HAP-1 (cell line): ENCODE measurements at places on chromosomes 2 and 18.

- DNase-seq, result no peak
Observed at GRCh38 chr2:141899740-141900139, 231.1 kb downstream of the LRP1B start.

DNA sequence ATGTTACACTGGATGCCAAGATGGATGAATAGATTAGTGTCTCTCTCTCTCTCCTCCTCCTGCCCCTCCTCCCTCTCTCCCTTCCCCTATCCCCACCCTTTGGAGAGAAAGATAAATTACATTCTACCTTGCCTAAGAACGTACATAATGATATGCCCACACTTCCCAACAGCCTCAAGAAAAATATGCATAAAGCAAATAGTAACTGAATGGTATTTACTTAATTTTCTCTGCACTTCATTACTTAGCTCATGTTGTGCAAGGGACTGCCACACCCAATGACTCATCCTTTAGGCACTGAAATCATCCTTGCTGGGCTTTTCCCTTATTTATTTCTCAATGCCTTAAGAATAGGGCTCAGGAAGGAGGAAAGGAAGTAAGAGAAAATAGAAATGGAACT is 137.3 kb upstream of the PID1 start:
- DNase-seq, result no peak

- no peak for DNase-seq
Observed at GRCh38 chr2:127024769-127025358, 82.1 kb downstream of the BIN1 start.

- no peak for DNase-seq
Observed at GRCh38 chr2:60104514-60105505, 448.6 kb downstream of the BCL11A start.

GRCh38 chr2:143906850-143907249 is 613.1 kb downstream of the ZEB2 start:
- DNase-seq, result no peak

DNA sequence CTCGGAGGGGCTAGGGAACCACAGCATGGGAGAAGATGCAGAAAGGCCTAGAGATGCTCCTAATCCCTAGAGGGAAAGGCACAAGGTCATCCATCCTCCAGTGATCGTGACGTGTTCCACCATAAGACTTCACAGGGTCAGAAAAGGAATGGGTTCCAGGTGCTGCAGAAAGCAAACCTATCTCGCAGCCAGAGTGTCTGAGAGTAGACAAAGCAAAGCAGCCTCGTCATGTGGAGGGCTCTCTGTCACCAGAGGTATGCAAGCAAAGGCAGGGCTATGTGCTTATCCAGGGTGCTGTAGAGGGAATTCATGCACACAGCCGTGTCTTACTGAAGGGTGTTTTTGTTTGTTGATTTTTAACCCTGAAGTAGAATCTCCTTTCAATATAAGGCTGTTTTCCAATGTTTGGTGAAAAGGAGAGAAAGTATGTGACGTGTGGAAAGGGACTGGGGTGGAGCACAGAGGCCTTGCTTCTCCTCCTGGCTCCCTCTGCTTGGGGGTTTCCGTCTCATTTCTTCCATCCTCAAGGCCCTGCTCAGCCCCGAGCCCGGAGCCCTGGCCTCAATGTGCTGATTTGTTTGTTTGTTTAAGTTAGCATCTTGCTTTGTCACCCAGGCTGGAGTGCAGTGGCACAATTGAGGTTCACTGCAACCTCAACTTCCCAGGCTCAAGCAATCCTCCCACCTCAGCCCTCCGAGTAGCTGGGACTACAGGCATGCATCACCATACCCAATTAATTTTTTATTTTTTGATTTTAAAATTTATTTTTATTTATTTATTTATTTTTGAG is 3.0 kb downstream of the GPR55 start:
- DNase-seq, result no peak

DNA sequence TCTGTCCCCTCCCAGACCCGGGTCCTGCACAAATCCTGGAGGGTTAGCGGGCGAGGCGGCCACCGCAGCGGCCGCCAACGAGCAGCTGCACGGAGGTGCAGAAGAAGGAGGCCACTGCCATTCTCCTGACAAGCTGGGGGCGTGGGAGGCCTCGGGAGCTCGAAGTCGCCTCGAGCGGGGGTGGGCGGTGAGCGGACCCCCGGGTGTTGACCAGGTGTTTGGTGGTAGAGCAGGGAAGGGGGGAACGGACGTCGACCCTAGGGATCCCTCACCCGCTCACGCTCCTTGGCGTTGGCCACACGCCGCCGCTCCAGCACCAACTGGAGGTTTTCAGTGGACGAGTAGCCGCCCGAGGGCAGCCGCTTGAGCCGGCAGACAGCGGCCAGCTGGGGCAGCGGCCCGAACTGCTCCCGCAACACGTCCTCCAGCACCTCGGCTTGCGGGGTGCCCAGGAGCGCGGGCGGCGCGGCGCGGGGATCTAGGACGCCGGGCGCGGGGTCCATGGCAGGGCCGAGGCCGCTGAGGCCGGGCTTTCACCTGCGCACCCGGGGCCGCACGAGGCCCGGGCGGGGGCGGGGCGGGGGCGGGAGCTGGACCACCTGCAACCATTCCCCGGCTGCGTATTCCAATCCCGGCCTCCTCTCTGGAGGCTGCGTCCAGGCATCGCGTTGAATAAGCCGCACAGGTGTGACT is at the start of gene FIGLA:
FIGLA (minus strand) TSS at position 508 of the 693 bp plus-strand sequence; CDS start at position 503, 5 bp downstream.
- no peak for DNase-seq

- DNase-seq, result no peak
Observed at GRCh38 chr2:240467149-240467642, 31.7 kb downstream of the GPC1 start.

DNA sequence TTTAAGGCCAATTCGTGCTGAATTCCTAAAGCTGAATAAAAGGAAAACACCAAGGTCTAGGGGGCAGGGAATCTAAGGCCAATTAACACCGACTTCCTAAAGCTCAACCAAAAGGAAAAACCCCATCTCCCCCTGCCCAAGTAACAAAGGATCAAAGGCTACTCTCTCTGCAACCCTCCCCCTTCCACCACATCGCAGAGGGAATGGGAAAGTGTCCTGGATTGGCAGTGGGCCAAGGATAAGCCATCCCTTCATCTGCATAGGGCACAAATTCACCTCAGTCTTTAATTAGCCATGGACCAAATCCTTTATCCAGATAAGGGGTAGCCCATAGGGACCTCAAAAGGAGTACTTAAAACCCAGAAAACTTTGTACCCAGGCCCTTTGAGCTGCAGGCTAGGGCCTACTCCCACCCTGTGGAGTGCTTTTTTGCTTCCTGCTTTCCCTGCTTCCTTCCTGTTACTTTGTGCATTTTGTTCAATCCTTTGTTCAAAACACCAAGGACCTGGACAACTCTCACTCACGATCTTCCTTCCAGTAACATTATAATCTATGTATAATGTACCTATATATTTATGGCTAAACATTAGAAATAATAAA is 2119.8 kb upstream of the CELF4 start:
- DNase-seq, result no peak

DNA sequence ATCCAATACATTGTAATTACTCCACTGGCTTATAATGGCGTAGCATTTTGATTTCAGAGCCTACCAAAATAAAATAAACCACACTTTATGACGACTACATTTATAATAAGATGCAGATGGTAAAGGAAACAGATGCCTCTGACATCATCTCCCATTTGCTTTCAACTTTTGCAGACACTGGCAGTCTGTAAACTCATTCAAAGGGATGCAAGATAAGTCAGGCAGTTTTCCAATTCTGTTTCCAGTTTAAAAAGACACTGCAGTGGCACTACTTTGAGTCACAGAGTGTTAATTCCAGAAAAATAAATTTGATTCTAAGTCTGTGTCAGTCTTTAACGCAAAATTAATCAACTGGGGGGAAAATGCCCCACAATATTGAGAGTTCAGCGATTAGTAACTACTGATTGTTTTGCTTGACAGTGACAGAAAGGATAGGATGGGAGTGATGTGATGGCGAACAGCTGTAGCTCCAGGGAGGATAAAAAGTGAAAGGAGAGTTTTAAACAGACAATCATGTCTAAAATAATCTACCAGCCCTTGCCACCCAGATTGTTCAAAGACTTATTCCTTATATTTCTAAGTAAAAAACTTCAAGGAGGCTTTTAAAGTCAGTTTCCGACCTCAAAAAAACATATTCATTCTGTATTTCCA is 6.7 kb downstream of the DSEL start:
- no peak for DNase-seq

GRCh38 chr18:42100248-42100647 is 145.2 kb downstream of the PIK3C3 start:
- no peak for DNase-seq

- DNase-seq, result no peak
Observed at GRCh38 chr2:121598087-121598486, 51.2 kb downstream of the CLASP1 start.

DNA sequence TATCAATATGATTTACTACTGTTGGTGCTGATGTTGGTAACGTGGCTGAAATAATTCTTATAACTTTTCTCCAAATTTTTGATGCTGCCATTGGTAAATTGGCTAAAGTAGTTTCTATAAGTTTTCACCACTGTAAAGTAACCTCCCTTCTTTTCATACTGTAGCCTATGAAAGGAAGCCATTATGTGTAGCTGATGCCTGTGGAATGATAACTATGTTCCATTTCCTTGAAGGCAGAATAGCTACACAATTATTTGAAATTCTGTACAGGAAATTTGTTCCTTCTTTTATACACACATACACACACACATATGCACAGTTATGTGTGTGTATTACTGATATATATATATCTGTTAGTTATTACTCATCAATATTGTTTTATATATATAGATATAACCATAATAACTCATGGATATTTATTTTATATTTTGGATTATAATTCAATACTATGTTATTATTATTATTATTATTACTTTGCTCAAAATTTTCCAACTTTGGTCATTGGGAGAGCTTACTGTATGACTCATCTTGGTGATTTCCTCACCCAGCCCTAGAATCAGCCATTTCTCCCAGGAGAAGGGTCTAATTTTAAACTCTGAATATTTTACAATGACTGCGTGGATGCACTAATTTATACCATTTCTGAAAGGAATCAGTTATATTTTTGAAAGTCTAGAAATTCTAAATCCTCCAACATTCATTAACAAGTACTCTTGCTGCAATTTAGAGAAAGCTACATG is 1677.7 kb downstream of the SUCLG1 start:
- no peak for DNase-seq

- no peak for DNase-seq
Observed at GRCh38 chr2:34578641-34579040, 979.5 kb upstream of the FAM98A start.

DNA sequence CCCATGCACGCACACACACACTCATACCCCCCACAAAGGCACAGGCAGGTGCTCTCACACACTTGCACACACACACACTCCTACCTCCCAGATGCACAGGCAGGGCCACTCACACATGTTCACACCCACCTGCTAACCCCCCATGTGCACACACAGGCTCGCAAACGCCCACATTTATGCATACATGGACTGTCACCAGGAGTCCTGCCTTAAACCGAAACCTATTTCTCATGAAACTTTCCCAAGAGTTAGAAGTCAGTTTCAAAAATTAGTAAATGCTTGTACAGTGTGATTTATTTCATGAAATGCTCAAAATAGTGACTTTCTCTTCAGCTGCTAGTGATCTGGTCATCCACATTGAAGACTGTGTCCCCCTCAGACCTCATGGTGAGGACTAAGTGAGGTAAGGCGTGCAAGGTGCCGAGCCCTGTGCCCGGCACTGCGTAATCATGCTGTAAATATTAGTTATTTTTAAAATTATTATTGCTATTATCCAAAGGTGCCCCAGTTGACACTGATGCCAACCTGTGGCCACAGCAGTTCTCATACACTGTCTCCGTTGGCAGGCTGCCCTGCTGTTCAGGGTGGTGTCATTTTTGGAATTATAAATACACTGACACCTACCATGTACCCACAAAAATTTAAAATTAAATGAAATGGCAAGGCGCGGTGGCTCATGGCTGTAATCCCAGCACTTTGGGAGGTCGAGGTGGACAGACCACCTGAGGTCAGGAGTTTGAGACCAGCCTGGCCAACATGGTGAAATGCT is 12.4 kb downstream of the CNNM4 start:
- no peak for DNase-seq

DNA sequence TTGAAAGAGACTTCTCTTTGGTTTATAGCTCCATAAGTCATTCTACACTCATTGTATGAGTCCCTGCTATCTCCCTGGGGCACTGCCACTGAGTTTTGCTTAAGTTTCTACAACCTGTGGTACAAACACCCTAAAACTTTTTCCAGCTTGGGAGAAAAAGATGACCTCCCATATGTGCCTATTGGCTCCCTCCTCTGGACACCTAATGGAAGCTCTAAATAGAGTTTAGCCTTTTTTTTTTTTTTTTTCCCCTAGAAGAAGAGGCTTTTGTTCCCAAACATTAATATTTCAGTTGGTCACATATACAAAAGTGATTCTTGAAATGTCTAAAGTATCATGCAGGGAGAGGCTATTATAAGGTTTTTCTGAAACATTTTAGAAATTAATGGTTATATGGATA is 547.2 kb upstream of the TMEFF2 start:
- peak; percentile 24 for DNase-seq

DNA sequence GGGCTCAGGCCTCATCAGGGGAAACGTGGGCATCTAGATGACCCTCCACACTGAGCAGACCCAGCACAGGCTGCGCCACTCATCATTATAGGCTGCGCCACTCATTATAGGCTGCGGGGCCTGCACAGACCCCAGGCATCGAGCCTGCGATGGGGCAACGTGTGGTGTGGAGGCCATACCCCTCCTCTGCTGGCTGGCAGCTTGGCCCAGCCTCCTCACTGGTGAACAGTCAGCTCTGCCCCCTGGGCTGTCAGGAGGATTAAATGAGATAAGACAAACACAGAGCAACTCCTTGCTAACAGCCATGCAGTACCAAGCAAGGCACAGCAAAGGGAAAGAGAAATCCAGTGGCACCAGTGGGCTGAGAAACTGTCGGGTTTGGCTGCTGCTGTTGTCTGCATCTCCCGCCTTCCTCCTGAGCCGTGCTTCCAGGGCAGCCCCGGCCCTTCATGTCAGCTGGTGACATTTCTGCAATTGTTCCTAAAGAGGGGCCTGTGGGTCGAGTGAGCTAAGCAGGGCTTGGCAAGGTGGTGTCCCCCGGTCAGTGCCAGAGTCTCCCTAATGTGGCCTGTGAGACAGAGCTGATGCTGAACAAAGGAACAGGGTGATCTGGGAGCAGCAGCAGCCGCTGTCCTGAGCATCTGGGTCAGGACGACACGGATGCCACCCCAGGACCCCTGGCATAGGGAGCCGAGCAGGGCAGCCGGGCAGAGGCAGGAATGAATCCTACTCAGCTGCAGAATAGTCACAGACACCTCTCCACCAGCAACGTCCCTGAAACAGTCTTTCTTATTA is 48.7 kb downstream of the RRM2 start:
- no peak for DNase-seq

- DNase-seq, result no peak
Observed at GRCh38 chr18:7415081-7415894, 151.8 kb upstream of the PTPRM start.
